Activated T-helper 2 cell treated with anti-CD3 and anti-CD28 coated beads, Interferon-gamma antibody, Interleukin-2, Interleukin-4, amounts not matched to agents 10 μg/mL and 5 μg/mL and 100 μg/mL, durations not matched to agents 14 hours and 24 hours and 36 hours (primary cell): ENCODE measurements at places on chromosomes 4 and X.
A peak's percentile ranks its signal among the peaks of the same experiment; 100 is the strongest.

GRCh38 chrX:149185087-149185486, 320.0 kb downstream of the IDS start:
- no peaks in the 10 kb centered on the region for H3K4me1 ChIP-seq
- no peaks in the 10 kb centered on the region for H3K36me3 ChIP-seq
- DNase-seq = no peak
- no peak overlapping the region for H3K27ac ChIP-seq

GRCh38 chrX:69068301-69069085, 96.8 kb downstream of the PJA1 start:
- H3K4me3 ChIP-seq = no peak overlapping the region
- H3K27ac ChIP-seq = no peak overlapping the region
- H3K27me3 ChIP-seq = no peaks in the 10 kb centered on the region
- H3K4me1 ChIP-seq = no peaks in the 10 kb centered on the region
- no peaks in the 10 kb centered on the region for H3K36me3 ChIP-seq

DNA sequence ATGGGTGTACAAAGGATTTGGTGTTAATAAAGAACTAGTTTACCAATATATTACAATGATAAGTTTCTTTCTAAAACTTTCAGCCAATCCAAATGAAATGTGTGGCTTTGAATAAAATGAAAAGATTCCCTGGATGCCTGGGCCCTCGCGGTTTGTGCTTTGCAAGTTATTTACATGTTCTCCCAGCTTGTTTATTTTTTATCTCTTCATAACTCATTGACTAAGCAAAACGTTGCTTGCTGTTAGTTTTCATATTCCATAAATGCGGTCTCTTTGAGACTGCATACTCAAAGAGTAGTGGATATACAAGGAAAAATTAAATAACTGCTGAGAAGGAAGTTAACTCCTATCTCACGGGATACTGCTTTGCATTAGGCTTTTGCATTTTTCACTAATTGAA, 26.0 kb downstream of the FHDC1 start:
- DNase-seq = no peak
- no peaks in the 10 kb centered on the region for H3K36me3 ChIP-seq
- H3K4me1 ChIP-seq = no peaks in the 10 kb centered on the region
- H3K27ac ChIP-seq = no peak overlapping the region

DNA sequence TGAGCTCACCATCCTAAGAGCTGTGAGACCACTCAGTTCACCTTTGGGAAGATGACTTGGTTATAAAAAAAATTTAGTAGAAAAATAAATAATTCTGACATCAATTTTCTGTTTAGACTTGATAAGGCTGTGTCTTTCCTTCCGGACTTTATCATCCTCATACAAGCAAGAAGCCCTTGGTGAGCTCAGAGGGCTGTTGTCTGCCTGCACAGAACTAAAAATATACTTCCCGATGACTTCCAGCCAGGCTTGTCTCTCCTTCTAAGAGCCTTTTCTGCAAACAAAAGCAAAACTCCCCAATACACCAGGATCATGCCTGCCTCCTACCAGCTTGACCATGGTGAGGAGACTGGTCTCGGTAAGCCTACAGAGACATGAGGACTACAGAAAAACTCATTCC, 58.3 kb upstream of the PHOX2B start:
- no peaks in the 10 kb centered on the region for H3K36me3 ChIP-seq
- H3K4me3 ChIP-seq = no peak overlapping the region
- H3K27me3 ChIP-seq = peaks cover 13% of the 10 kb centered on the region
- H3K4me1 ChIP-seq = no peaks in the 10 kb centered on the region
- no peak for DNase-seq

- H3K4me3 ChIP-seq = no peak overlapping the region
- no peaks in the 10 kb centered on the region for H3K27me3 ChIP-seq
- H3K4me1 ChIP-seq = peaks cover 18% of the 10 kb centered on the region
- no peak for DNase-seq
Measured at GRCh38 chr4:6189511-6189910, 10.8 kb downstream of the JAKMIP1 start.

DNA sequence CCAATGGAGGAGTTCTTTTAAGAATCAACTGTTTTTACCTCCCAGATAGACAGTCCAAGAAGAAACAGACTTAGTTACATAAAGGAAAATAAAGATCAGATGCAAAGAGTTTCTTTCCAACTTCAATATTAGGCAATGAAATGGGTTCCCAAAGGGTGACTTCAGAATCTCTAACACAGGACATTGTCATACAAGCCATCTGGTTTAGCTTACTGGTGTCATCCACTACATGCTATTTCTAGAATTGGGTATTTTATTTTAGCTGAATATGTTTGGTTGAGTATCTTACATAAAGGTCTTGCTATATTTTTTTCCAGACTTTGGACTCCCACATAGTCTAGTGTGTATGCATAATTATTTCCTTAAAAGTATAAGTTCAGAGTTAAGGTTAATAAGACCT, 162.1 kb upstream of the SLC7A11 start:
- H3K27me3 ChIP-seq = no peaks in the 10 kb centered on the region
- DNase-seq = no peak
- H3K36me3 ChIP-seq = no peaks in the 10 kb centered on the region
- no peak overlapping the region for H3K4me3 ChIP-seq

DNA sequence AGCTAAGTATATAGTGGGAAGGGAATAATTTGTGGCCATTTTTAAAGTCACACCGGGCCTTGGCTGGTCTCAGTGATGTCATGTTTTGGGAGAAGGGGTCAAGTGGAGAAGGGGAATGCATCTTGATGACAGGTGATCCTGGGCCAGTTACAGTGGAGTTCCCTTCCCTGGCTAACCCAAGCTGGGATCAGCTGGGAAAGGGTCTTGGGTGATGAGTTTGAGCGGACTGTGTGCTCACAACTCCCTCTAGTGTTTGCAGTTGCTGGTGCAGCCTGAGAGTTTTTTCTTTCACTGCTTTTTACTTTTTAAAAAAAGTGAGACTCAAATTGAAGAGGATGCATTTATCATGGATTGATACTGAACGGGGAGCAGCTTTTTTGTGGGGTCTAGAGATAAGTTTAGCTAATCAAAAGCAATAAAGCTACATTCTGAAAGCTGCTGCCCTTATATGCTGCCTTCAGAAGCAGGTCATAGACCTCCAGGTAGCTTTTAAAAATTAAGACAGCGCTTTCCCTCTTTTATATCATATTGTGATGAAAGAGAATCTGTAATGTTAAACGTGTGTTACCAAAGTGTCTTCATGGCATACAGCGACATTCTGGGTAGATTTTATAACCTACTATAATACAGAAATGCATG, 164.7 kb downstream of the DCLK2 start:
- H3K4me3 ChIP-seq = no peak overlapping the region
- no peak overlapping the region for H3K27ac ChIP-seq
- H3K36me3 ChIP-seq = no peaks in the 10 kb centered on the region
- H3K4me1 ChIP-seq = no peaks in the 10 kb centered on the region

DNA sequence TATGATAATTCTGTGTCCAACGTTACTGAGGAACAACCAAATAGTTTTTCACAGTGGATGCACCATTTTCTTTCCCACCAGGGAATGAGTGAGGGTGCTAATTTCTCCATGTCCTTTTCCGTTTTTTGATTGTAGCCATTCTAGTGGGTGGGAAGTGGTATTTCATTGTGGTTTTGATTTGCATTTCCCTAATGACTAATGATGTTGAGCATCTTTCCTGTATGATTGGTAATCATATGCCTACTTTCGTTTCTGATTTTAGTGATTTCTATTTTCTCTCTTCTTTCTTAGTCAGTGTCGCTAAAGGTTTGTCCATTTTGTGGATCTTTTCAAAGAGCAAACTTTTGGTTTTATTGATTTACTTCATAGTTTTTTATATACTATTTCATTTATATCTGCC, 32.1 kb upstream of the TEX13D start:
- no peaks in the 10 kb centered on the region for H3K27me3 ChIP-seq
- peak overlapping the region; percentile 63 for H3K27ac ChIP-seq
- H3K36me3 ChIP-seq = peaks cover 19% of the 10 kb centered on the region
- H3K4me1 ChIP-seq = peaks cover 20% of the 10 kb centered on the region
- DNase-seq = no peak

DNA sequence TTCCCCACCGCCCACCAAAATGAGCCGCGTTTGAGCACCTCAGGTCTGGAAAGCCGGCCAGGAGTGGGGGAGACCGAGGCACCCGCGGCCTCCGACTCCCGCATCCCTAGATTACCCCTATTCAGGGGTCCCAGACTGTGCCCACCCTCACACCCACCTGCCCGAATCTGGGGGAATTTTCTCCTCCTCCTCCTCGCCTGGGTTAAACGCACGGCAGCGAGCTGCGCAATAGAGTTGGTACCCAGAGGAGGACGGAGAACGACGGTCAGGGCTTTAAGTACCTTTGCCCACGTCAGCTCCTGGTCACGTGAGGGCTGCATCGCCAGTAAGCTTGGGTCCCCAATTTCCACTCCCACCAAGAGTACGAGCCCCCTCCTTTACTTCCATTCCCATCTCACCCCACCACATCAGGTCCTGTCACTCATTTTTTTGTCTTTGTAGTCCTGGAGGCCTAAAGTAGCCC, at the start of gene ARMCX2:
ARMCX2 (minus strand) TSS at position 250 of the 463 bp plus-strand sequence. CDS start 2,262 bp downstream, outside the sequence.
- no peaks in the 10 kb centered on the region for H3K36me3 ChIP-seq
- H3K27me3 ChIP-seq = peaks cover 12% of the 10 kb centered on the region
- peak within 1 kb of the TSS; percentile 79 for H3K4me3 ChIP-seq
- H3K4me1 ChIP-seq = peaks cover 8% of the 10 kb centered on the region

- DNase-seq = no peak
- no peaks in the 10 kb centered on the region for H3K27me3 ChIP-seq
- H3K4me1 ChIP-seq = peaks cover 54% of the 10 kb centered on the region
- peak overlapping the region; percentile 99 for H3K27ac ChIP-seq
- H3K36me3 ChIP-seq = peaks cover 54% of the 10 kb centered on the region
Measured at GRCh38 chr4:7971881-7972500, 32.3 kb upstream of the AFAP1 start.

DNA sequence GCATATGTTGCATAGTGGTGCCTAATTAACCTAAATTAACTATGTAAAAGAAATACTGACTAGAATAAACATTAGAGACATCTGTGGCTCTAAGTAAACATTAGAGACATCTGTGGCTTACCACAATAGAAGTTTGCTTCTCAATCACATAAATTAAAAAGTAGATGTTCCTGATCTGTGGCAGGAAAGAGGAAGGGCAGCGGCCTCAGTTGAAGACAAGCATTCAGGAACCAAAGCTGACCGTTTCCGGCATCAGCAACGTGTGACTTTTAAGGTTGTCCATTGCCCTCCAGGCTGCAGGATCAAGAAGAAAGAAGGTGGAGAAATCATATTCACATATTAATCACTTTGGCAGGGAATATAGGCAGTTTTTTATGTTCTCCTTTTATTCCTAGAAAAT, 336.3 kb upstream of the TRAM1L1 start:
- H3K27me3 ChIP-seq = no peaks in the 10 kb centered on the region
- no peak overlapping the region for H3K27ac ChIP-seq
- H3K36me3 ChIP-seq = no peaks in the 10 kb centered on the region
- no peak overlapping the region for H3K4me3 ChIP-seq

GRCh38 chrX:19849464-19850080, 37.8 kb downstream of the SH3KBP1 start:
- DNase-seq = no peak
- peaks cover 43% of the 10 kb centered on the region for H3K4me1 ChIP-seq

GRCh38 chr4:114921790-114922591, 191.4 kb downstream of the NDST4 start:
- no peak for DNase-seq
- no peak overlapping the region for H3K4me3 ChIP-seq
- H3K27ac ChIP-seq = no peak overlapping the region
- H3K27me3 ChIP-seq = no peaks in the 10 kb centered on the region

GRCh38 chr4:68319040-68319439, 30.9 kb downstream of the YTHDC1 start:
- peak overlapping the region; percentile 6 for H3K27ac ChIP-seq
- H3K4me1 ChIP-seq = peaks cover 13% of the 10 kb centered on the region
- DNase-seq = no peak
